Activated CD4-positive, alpha-beta memory T cell treated with anti-CD3 and anti-CD28 coated beads, Interleukin-2, amount 10 ng/mL, durations not matched to agents 7 days and 5 days (primary cell): ENCODE measurements at places on chromosomes 12 and 14. TPM values are rescaled to one million over a fixed set of nuclear protein-coding genes. Genes with fewer than 3 reads are reported as not detected.

USP44 gene
- 0.88 TPM for total RNA-seq

- H3K4me3 ChIP-seq = no peak overlapping the region
- no peaks in the 10 kb centered on the region for H3K4me1 ChIP-seq
- H3K27me3 ChIP-seq = peaks cover 20% of the 10 kb centered on the region
These were observed 2.9 kb upstream of the RTL1 start for GRCh38 chr14:100906420-100906819.

DNA sequence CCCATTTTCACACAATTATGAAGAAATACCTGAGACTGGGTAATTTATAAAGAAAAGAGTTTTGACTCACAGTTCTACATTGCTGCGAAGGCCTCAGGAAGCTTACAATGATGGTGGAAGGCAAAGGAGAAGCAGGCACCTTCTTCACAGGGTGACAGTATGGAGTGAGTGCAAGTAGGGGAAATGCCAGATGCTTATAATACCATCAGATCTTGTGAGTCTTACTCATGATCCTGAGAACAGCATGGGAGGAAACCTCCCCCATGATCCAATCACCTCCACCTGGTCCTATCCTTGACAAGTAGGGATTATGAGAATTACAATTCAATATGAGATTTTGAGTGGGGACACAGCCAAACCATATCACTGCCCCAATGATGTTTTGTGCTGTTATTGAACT lies 189.3 kb upstream of the CRY1 start:
- peaks cover 11% of the 10 kb centered on the region for H3K4me1 ChIP-seq
- peaks cover 12% of the 10 kb centered on the region for H3K27me3 ChIP-seq
- H3K4me3 ChIP-seq = no peak overlapping the region
- no peak for DNase-seq
- no peak overlapping the region for H3K27ac ChIP-seq
- H3K36me3 ChIP-seq = peaks cover 3% of the 10 kb centered on the region

DNA sequence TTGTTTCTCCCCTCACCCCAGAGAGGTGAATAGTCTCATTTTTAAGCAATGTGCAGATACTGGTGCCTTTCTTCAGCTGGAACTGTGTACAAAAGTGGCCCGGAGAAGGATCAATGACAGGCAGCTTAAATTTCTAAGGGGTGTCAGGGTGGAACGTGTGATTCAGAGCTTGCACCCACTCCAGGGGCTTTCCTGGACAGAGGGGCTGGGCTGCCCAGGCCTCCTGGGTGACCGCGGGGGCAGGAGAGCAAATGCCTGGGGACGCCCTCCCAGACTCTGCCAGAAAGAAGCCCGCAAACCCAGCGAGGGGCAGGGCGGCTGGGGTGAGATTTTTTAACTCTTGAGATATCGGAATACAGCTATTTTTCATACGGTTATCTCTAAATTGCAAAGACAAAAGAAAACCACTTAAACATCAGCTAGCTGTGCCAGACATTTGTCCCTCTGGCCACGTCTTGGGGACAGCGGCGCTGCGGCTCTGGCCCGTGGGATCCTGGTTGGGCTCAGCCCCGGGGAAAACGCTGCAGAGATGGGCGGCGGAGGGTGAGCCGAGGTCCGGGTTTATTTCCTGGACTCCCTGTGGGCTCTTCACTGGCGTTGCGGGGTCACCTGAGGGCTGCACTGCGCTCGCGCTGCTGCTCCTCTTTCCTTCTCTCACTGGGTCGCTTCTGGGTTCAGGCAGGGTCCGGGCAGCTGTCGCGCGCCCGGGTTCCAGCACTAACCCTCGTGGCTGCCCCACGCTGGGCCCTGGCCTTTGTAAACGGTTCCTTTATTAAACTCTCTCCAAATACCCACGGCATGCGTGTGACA lies 35.8 kb downstream of the NFKBIA start:
- no peak for DNase-seq
- no peak overlapping the region for H3K27ac ChIP-seq
- H3K36me3 ChIP-seq = no peaks in the 10 kb centered on the region
- H3K4me3 ChIP-seq = no peak overlapping the region

GRCh38 chr12:117875744-117876435 lies 92.9 kb downstream of the KSR2 start:
- peak; percentile 23 for DNase-seq
- no peak overlapping the region for H3K27ac ChIP-seq
- H3K4me1 ChIP-seq = peaks cover 8% of the 10 kb centered on the region
- H3K36me3 ChIP-seq = no peaks in the 10 kb centered on the region
- H3K27me3 ChIP-seq = peaks cover 12% of the 10 kb centered on the region
- no peak overlapping the region for H3K4me3 ChIP-seq
